Dorsolateral prefrontal cortex (tissue), 122 donors: ENCODE measurements at places on chromosomes 11 and 22. TPM values are rescaled to one million over a fixed set of nuclear protein-coding genes. Genes with fewer than 3 reads are reported as not detected.

- DNase-seq = no peak
These were observed 171.9 kb downstream of the GRIA4 start for GRCh38 chr11:105781807-105782206.

DNA sequence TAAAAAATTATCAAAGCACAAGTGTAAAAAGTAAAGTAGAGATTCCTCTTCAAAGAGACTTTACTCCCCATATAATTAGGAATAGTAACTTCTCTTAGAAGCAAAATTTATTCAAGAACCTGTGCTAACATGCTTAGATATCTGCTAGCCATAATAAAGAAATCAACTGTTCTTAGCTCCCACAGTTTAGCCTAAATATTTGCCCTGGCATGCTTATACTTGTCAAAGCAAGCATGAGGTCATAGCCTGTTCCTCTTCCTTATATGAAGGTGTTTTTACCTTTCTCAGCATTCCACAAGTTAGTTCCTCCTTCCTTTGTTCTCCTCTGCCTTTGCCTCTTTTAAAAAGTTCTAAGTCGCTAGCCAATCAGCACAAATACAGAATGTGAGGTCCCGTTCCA, 30.3 kb downstream of the RIC3 start:
- no peak for DNase-seq

DNA sequence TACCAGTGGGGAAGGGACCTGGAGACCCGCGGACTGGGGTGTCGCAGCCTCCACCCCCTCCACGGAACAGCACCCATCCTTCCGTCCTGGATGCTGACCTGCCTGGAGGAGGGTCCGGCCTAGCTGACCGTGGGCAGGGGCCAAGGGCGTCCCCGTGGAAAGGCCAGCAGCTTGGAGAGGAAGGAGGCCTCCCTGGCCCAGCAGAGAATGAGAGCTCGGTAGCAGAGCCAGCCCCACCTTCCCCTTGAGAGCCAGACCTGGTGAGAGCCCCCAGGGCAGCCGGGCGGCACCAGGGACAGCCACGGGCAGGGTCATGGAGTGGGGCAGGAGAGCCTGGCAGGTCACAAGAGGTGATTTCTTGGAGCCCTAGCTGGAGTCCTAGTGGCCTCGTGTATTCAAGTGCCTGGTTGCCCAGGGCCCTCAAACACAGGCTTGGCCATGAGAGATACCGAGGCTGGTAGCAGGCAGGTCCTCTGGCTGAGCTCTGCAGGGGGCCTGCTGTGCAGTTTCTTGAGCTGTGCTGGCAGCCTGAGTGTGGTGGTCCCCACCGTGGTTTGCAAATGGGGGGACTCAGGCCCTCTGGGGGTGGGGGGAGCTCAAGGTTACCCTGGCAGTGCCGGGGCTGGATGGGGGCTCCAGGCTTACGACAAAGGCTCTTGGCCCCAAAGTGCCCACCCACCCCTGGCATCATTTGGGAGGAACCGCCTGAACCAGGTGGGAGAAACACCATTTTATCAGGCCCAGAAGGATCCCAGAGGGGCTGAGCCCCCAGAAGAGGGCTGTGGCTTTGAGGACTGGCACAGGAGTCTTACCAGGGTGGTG, 7.6 kb downstream of the TSPAN32 start:
- DNase-seq = no peak

DNA sequence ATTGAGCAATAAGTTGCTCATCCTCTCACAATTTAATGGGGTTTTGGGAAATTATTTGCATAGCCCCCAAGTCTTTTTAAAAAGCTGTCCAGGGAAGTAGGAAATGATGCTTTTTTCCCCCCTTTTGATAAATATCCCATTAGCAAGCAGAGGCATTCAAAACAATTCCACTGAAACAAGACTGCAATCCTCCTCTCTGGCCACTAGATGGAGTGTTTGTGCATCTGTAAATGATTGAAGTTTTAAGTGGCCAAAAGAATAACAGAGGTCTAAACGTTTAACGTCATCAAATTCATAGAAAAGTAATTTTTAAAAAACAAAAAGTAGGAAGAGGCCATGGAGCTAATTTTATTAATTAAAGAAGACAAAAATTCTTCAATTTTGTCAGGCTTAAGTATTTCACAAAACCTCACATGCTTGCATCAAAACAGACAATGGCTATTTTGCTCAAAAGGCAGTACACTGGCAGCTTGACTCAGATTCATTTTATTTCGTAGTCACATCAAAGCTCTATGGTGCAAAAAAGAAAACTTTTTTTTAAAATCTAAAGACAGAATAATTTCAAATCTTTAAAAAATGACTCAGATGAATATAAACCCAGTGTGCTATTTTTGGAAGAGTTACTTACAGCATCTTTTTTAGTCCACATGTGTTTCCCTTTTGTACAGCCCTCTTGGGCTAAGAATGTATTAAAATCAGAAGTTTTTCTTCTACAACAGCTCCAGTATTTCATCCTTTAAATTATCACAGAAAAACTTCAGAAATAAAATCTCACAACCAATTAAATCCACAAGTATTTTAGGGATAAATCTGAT, 17.8 kb downstream of the CHORDC1 start:
- DNase-seq = no peak

Gene TRIM48
- total RNA-seq = not detected

DNA sequence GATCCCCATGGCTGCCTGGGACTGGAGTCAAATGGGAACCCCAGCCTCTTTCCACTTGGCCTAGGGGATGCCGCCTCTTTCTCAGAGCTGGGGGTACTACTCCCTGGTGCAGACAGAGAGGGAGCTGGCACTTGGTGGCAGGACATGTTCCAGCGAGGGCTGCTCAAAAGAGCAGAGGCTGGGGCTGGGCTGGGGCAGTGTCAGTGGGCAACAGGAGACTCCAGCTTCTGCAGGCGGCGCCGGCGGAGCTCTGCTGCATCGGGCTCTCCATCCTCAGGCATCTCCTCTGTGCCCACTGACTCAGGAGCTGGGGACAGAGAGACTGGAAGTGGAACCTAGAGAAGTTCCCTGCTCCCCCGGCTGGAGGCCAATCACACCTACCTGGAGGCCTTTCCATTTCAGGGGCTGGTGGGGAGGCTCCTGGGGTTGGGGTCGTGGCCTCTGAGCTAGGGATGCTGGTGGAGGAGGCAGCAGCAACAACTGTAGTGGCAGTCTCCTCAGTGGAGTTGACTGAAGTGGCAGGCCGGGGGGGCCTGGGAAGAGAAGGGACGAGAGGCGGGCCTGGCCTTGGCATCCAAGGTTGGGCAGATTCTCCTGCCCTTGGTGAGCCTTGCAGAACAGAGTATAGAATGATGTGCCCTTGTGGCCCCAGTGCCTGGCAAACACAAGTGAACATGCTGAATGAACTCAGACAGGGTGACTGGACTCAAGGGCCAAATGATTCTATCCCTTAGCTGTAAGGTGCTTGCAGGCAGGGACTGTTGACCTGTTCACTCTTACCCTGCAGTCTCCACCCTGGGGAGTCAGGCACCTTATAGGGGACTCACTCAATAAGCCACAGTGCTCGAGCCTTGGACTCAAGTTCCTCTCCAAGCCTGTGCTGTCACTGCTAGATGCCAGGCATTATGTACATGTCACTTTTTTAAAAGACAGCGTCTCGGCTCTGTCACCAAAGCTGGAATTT, 5.9 kb downstream of the SYVN1 start:
- DNase-seq = no peak
